Hypothalamus (tissue), 51 donors: ENCODE measurements at places on chromosomes 2 and 18.
A peak's percentile ranks its signal among the peaks of the same experiment; 100 is the strongest.

DNA sequence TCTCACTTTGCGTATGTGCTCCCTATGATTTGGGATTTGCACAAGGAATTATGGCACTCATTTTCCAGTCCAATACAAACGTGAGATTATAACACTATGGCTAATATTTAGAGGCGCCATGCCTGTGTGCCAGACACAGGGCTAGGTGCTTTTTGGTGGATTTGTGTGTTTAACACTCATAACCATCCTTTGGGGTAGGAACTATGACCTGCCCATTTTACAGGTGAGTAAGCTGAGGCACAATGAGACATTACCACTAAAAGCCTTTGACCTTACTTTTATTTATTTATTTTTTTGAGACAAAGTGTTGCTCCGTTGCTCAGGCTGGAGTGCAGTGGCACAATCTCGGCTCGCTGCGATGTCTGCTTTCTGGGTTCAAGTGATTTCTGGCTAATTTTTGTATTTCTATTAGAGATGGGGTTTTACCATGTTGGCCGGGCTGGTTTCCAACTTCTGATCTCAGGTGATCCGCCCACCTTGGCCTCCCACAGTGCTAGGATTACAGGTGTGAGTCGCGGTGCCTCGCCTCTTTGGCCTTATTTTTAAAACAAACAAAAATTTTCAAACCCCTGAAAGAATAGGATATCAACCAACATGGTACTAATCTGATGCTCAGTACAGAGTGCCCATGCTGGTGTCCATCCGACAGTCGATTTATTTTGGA is 26.6 kb upstream of the GLI2 start:
- no peak for DNase-seq

GRCh38 chr2:145256551-145256950 is 736.6 kb upstream of the ZEB2 start:
- no peak for DNase-seq

- no peak for DNase-seq
These were observed 50.5 kb upstream of the TSPYL6 start for GRCh38 chr2:54306556-54306955.

GRCh38 chr2:128868686-128869551 is 550.3 kb upstream of the HS6ST1 start:
- no peak for DNase-seq

- DNase-seq: no peak
These were observed 14.6 kb downstream of the ENOSF1 start for GRCh38 chr18:697800-698199.

- peak; percentile 64 for DNase-seq
These were observed 138.9 kb downstream of the DYSF start for GRCh38 chr2:71592181-71592711.

DNA sequence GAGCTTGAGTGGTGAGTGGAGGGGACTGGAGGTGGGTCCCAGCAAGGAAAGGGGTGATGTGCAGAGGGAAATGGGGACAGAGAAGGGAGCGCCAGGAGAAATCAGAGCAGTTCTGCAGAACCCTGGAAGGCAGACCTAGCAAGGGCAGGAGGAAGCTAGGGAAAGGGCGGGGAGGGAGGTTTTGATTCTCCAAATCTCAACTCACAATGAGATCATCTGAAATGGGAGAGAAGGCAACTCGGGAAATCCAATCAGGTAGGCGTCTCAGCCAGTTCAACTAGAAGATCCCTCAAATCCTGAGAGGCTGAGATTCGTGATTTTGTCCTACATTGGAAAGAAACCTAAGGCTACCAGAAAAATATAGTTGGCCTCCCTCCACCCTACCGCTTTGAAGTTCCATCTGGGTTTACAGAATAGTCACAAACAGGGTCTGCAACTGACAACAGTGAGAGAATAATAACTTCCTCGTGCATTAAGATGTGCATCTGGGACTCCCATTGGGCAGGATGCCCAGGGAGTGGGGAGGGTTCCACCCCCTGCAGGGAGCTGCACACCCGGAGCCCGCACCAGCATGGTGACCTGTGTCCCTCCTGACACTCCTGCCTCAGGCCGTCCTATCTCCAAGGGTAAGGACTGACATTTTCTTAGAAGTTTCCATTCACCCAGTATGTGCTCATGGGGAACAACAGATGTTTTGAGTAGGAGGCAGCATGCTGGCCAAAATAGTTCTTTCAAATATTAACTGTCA is 113.3 kb upstream of the ODC1 start:
- no peak for DNase-seq

GRCh38 chr2:31402388-31402787 is 12.2 kb downstream of the XDH start:
- no peak for DNase-seq

- no peak for DNase-seq
These were observed 99.6 kb upstream of the ASB18 start for GRCh38 chr2:236363711-236364277.

DNA sequence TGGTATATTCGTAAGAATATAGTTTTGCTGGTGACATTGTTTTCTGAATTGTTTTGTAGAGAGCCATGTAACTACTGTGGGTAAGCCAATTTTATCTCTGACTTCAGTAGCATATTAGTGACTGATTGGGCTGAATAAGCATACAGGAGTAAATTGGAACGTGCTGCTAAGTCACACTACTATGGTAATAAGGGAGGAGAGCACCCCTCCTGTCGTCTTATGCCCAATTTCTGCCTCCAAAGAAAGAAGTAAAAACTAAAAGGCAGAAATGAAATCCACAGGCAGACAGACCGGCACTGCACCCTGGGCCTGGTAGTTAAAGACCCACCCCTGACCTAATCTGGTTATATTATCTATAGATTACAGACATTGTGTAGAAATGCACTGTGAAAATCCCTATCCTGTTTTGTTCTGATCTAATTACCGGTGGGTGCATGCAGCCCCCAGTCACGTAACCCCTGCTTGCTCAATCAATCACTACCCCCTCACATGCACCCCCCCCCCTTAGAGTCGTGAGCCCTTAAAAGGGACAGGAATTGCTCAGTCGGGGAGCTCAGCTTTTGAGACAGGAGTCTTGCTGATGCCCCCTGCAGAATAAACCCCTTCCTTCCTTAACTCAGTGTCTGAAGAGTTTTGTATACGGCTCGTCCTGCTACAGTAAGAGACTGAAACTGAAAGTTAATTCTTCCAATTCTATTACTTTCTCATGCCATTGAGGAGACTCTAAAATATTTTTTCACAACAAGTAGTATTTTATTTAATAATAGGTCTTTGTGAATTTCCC is 167.0 kb downstream of the ZNF804A start:
- no peak for DNase-seq

- no peak for DNase-seq
These were observed 101.7 kb downstream of the PDE11A start for GRCh38 chr2:177970670-177971454.

- DNase-seq: peak; percentile 38
These were observed 70.5 kb upstream of the RTN4 start for GRCh38 chr2:55120634-55121359.

DNA sequence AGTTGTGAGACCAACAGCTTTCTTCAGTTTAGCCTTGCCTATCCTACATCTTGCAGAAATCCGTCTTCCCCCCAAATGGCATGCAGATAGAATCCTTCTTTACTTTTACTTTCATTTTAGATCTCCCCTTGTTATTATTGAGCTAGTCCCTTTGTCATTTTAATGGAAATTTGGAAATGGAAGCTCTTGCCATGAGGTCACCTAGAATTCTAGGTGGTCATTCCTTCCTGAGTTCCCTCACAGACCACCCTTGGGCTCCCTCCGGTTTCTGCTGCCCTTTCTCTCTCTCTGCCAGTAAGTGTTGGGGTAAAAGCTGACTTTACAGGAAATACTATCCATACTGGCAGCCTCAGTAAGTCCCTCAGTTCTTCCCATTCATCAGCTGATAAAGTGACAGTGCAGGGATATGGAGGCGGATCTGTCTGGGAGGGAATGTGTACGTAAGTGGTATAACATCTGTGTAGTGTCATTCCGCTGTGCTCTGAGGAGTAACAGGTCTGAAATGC is 30.2 kb downstream of the ARHGAP25 start:
- no peak for DNase-seq

- DNase-seq: no peak
These were observed 10.1 kb downstream of the IL37 start for GRCh38 chr2:112920923-112921532.

DNA sequence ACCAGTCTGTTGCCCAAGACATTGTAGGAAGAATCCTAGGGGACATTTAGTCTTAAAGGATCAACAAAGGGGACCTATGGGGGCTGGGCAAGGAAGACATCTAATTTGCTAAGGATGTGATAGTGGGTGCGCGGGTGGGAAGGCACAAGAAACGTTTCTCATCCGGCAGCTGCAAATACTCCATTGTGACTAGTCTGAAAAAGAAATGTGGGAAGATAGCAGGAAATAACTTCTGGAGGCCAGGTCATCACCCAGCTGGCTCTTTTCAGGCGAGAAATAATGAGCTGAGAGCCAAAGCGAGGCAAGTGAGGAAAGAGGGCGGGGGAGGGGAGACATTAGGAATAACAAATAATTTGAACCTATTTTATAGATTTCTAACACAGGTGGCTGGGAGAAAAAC is 70.3 kb upstream of the NCK2 start:
- DNase-seq: no peak

DNA sequence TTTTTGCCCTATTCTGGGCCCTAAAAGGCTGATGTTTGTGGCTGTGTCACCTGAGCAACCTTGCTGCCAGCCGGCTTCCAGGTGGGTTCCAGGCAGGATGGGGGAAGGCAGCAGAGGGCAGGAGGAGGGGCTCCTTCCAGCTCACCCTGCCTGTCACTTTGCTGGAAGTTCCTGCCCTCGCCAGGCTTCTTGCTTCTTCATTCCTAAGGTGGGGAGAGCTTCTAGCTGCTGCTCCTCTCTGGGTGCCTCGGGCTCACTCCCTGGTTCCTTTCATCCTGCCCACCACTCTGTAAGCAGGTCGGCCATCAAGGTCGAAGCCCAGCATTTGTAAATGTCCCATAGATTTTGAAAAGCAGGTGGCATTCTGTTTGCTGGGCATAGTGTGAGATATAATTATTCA is 249.4 kb upstream of the HS6ST1 start:
- DNase-seq: no peak

DNA sequence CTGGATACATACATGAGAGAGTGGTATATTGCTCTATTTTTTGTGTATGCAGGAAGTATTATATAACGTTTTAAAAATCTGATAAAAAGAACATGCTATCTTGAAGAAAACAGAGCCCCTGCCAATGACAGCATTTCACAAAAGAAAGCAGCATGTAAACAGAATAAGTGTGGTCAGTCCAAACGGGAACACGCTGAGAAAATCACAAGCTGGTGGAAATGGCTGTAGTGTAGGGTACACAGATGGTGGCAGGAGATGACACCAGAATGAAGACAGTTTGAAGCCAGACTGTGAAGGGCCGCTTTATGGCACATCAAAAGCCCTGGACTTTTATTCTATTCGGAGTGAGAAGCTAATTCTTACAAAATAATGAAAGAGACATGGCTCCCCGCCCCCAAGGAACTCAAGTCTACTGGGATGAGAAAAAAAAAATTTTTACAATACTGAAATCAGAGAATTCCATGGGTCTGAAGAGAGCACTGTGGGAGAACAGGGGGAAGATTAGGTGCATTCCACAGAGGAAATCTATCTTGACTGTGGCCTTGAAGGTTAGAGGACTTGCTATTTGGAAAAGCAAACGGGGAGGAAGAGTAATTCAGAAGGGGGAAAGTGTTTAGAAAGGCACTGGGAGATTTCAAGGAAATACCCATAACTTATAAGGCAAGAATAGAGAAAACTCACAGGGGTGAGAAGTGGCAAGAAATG is 217.7 kb upstream of the SMAD7 start:
- no peak for DNase-seq

DNA sequence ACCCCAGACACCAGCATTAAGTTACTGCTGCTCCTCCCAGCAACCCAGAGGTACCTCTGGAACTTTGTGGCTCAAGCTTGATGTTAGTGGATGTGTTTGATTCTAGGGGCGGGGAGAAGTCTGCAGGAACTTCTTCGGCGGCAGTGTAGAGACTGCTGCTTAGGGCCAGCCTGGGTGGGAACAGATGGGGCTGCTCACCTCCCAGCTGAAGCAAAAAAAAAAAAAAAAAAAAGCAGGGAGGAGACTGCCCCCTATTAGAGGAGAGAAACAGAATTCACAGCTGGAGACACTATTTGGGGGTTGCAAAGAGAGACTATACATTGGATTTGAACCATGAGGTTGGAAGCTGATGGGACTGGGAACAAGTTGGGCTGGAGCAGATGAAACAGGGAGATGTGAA is 28.6 kb upstream of the FAM136A start:
- DNase-seq: no peak

- DNase-seq: no peak
These were observed 16.3 kb downstream of the MARCHF7 start for GRCh38 chr2:159728629-159729028.

GRCh38 chr2:109457794-109458193 is 156.0 kb downstream of the SEPTIN10 start:
- no peak for DNase-seq

DNA sequence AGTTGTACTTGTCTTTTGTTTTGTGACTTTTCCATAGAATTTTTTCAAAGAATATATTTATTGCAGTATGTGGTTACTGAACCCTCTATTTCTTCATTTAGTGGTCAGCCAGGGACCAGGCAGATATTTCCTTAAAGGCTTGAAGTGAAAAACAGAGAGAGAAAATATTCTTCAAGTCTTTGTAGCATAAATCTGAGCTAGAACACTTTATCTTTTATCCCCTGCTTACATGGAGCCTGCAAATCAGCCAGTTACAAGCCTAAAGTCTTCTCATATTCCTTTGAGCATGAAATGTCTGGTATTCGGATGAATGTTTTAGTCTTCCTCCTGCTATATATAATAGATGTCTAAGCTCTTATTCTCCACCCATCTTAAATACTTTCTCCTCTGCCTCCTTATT is 1557.5 kb upstream of the ACVR2A start:
- DNase-seq: no peak

DNA sequence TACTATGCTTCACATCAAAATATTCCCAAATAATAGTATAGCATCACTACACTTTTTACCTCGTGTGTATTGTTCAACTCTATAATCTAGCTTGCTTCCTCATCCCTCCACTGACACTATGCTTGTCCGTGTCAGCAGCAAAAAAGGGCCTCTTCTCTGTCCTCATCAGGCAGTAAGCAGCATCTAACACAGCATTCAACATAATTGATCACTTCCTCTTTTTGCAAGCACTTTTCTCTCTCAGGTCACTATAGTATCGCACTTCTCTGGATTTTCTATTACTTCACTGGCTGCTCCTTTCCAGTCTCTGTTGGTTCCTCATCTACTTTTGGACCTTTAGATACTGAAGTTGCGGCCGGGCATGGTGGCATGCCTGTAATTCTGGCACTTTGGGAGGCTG is 64.9 kb upstream of the ZSWIM2 start:
- no peak for DNase-seq

- no peak for DNase-seq
These were observed 4.3 kb downstream of the TSHZ1 start for GRCh38 chr18:75214766-75215510.

- DNase-seq: no peak
These were observed 21.7 kb upstream of the CABLES1 start for GRCh38 chr18:23113576-23113975.
